HFFc6 (cell line): ENCODE measurements at places on chromosomes 5 and 9. TPM values are rescaled to one million over a fixed set of nuclear protein-coding genes. Genes with fewer than 3 reads are reported as not detected.

DNA sequence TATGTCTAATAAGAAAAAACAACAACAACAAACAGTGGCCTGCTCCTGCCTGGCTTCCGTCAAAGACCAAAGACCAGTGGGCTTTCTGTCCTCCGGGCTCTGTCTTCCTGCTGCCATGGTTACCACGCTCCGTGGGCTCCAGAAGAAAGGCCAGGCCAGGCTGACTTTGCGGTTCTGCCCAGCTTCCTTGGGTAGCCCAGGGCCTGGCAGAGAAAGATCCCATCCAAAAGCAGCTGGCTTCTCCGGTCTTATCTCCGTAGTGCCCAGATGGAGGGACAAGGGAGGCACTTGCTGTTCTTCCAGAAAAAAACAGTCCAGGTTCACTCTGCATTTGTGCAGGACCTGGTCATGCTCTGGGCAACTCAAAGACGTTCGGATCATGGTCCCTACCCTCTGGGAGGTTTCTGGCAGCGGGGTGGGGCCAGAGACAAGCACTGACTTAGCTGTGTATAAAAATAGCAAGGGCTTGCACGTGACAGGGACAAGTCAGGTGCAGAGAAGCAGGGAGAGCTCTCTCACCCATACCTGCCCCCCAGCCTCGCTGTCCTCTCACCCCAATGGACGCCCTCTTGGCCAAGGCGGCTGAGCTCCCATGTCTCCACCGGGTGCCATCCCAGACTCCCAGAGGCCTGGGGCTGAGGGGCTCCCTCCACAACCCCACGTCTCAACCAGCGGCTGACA, 212.2 kb downstream of the C9orf50 start:
- DNase-seq: no peak
- peaks cover 12% of the 10 kb centered on the region for H3K36me3 ChIP-seq
- no peak overlapping the region for H3K27ac ChIP-seq
- H3K4me3 ChIP-seq: no peak overlapping the region
- H3K4me1 ChIP-seq: peaks cover 7% of the 10 kb centered on the region

GRCh38 chr9:89405826-89406225, 87.5 kb downstream of the SECISBP2 start:
- H3K27me3 ChIP-seq: peaks cover 18% of the 10 kb centered on the region
- H3K36me3 ChIP-seq: peaks cover 4% of the 10 kb centered on the region; the same call in 1 of the 2 replicates
- no peak overlapping the region for H3K4me3 ChIP-seq
- no peaks in the 10 kb centered on the region for H3K4me1 ChIP-seq

DNA sequence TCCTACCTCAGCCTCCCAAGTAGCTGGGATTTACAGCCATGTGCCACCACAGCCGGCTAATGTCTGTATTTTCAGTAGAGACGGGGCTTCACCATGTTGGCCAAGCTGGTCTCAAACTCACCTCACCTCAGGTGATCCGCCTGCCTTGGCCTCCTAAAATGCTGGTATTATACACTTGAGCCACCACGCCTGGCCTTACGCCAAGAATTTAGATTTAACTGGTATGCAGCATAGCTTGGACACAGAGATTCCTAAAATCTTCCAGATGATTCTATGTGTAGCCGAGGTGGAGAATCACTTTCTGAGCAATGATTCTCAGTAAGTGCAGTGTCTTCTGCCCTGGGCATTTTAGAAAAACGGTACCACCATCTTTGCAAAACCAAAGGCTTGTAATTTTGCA, 74.1 kb downstream of the HABP4 start:
- peaks cover 10% of the 10 kb centered on the region; the same call in 1 of the 2 replicates for H3K36me3 ChIP-seq
- no peaks in the 10 kb centered on the region for H3K27me3 ChIP-seq
- H3K4me3 ChIP-seq: no peak overlapping the region
- no peaks in the 10 kb centered on the region for H3K4me1 ChIP-seq

- H3K4me3 ChIP-seq: no peak overlapping the region
- H3K27ac ChIP-seq: no peak overlapping the region
- H3K4me1 ChIP-seq: no peaks in the 10 kb centered on the region
- H3K36me3 ChIP-seq: peaks cover 9% of the 10 kb centered on the region
- DNase-seq: no peak
These were observed 10.6 kb downstream of the DELE1 start for GRCh38 chr5:141934099-141934844.

DNA sequence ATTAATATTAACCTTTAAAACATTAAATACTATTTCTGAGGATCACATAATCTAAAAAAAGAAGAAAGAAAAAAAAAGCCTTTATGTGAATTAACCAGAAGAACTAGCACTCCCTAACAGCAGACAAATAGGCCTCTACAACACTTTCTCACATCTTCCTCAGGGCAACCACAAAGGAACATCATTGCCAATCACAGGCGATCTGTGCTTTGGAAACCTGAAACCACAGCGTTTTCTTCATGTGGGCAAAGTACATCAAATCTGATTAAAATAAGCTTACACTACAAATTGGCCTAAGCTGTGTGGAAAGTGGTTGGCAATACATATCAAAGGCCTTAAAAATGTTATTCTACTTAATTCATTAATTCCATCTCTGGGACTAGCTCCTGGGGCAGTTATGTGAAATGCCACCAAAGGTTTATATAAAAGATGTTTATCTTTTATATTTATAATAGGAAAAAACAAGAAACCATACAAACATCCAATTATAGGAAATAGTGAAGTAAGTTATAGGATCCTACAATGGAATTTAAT, 184.8 kb upstream of the TBCA start:
- DNase-seq: no peak
- H3K27me3 ChIP-seq: peaks cover 51% of the 10 kb centered on the region
- H3K4me1 ChIP-seq: no peaks in the 10 kb centered on the region
- H3K36me3 ChIP-seq: no peaks in the 10 kb centered on the region
- no peak overlapping the region for H3K4me3 ChIP-seq

GRCh38 chr5:132466433-132467286, 23.9 kb downstream of the IRF1 start:
- H3K36me3 ChIP-seq: peaks cover 4% of the 10 kb centered on the region; the same call in 1 of the 2 replicates
- H3K4me1 ChIP-seq: peaks cover 46% of the 10 kb centered on the region
- no peak for DNase-seq
- no peak overlapping the region for H3K4me3 ChIP-seq
- H3K27ac ChIP-seq: no peak overlapping the region

DNA sequence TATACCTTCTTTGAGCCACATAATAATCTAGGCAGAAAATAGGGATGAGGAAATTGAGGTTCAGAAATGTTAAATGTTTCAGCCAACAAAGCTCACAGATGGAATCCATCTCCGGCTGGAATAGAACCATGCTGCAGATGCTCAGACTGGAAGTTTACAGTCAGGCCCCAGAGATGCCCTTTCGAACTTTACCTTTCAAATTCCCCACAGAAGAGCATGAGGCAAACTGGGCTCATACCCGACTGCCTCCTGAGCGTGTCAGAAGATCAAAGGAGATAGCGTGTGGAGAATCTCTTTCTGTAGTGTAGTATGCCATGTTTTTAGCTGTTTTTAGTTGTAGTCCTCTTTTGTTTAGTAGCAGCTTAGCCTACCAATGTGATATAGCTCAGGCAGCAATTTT, 72.0 kb upstream of the DAP start:
- DNase-seq: no peak
- peaks cover 3% of the 10 kb centered on the region; the same call in 1 of the 2 replicates for H3K27me3 ChIP-seq
- peak overlapping the region; percentile 51; the same call in 1 of the 2 replicates for H3K27ac ChIP-seq
- no peak overlapping the region for H3K4me3 ChIP-seq

DNA sequence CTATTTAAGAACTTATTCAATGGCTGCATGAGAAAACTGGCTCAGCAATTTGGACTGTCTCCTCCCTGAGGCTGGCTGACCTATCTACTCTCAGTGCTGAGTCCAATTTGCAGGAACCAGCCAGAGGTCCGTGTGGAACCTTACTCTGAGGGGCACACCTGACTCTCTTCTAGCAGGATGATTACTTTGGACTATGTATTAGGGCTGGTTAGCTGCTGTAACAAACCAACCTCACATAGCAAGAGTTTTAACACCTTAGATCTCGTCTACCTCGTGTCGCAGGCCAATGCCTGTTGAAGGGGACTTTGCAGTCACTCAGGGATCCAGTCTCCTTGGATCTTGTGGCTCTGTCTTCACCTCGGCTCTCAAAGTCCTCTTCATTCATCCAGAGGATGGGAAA, 3.4 kb upstream of the FAM193B start:
- H3K36me3 ChIP-seq: no peaks in the 10 kb centered on the region
- no peak overlapping the region for H3K4me3 ChIP-seq
- peak overlapping the region; percentile 24; the same call in 1 of the 2 replicates for H3K27ac ChIP-seq
- peaks cover 3% of the 10 kb centered on the region for H3K27me3 ChIP-seq
- H3K4me1 ChIP-seq: peaks cover 47% of the 10 kb centered on the region
- no peak for DNase-seq

GRCh38 chr5:174505621-174506020, 218.8 kb upstream of the MSX2 start:
- no peak for DNase-seq
- H3K4me3 ChIP-seq: no peak overlapping the region
- no peak overlapping the region for H3K27ac ChIP-seq
- no peaks in the 10 kb centered on the region for H3K4me1 ChIP-seq
- H3K27me3 ChIP-seq: peaks cover 2% of the 10 kb centered on the region; the same call in 1 of the 2 replicates
- peaks cover 12% of the 10 kb centered on the region; the same call in 1 of the 2 replicates for H3K36me3 ChIP-seq

GRCh38 chr5:170420806-170421412, 31.7 kb upstream of the KCNMB1 start:
- H3K27ac ChIP-seq: no peak overlapping the region
- H3K27me3 ChIP-seq: peaks cover 13% of the 10 kb centered on the region
- no peaks in the 10 kb centered on the region for H3K36me3 ChIP-seq

DNA sequence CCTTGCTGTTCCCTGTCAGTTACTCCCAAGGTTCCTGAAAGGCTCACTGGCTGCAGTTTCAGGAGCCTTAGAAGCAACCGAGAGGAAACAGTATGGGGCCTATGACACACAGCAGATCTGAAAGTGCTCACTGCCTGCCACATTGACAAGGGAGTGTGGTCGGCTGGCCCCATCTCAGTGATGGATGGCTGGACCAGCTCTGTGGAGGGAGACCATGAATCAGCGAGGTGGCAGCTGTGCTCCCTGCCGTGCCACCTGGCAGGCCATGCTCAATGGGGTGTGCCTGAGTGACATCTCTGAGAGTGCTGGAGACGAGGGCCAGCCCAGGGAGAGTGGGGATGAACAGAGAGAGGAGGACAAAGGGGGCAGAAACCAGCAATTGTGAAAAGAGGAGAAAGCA, 49.1 kb downstream of the DOCK2 start:
- H3K4me3 ChIP-seq: no peak overlapping the region
- DNase-seq: no peak
- no peak overlapping the region for H3K27ac ChIP-seq
- peaks cover 19% of the 10 kb centered on the region for H3K4me1 ChIP-seq
- H3K36me3 ChIP-seq: peaks cover 10% of the 10 kb centered on the region; the same call in 1 of the 2 replicates

GRCh38 chr5:17315710-17316221, 98.3 kb downstream of the BASP1 start:
- H3K4me3 ChIP-seq: peak overlapping the region; percentile 51
- DNase-seq: peak; percentile 50
- H3K27ac ChIP-seq: peak overlapping the region; percentile 59
- H3K27me3 ChIP-seq: peaks cover 4% of the 10 kb centered on the region
- H3K4me1 ChIP-seq: peaks cover 40% of the 10 kb centered on the region

DNA sequence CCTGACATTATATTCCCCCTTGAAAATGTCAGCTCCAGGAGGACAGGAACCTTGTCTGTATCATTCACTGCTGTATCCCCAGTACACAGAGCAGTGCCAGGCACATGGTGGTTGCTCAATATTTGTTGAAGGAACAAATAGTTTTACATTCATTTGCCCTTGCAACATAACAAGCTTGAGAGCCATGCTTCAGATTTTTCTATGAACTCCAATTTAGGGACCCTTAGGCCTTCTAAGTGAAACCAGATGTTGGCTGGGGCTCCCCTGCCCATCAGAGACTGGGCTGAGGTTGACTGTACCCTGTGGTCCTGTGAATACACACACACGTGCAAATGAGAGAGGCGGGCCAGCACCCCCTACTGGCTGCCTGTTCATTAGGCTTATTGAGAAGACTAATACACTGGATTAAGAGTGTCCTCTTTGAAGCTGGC, 214.9 kb upstream of the WWC1 start:
- H3K4me3 ChIP-seq: no peak overlapping the region
- H3K27me3 ChIP-seq: peaks cover 14% of the 10 kb centered on the region
- peak; percentile 18 for DNase-seq
- peaks cover 11% of the 10 kb centered on the region for H3K4me1 ChIP-seq
- H3K36me3 ChIP-seq: no peaks in the 10 kb centered on the region
- no peak overlapping the region for H3K27ac ChIP-seq

GRCh38 chr5:137344723-137345322, 154.3 kb downstream of the SPOCK1 start:
- H3K27ac ChIP-seq: no peak overlapping the region

DNA sequence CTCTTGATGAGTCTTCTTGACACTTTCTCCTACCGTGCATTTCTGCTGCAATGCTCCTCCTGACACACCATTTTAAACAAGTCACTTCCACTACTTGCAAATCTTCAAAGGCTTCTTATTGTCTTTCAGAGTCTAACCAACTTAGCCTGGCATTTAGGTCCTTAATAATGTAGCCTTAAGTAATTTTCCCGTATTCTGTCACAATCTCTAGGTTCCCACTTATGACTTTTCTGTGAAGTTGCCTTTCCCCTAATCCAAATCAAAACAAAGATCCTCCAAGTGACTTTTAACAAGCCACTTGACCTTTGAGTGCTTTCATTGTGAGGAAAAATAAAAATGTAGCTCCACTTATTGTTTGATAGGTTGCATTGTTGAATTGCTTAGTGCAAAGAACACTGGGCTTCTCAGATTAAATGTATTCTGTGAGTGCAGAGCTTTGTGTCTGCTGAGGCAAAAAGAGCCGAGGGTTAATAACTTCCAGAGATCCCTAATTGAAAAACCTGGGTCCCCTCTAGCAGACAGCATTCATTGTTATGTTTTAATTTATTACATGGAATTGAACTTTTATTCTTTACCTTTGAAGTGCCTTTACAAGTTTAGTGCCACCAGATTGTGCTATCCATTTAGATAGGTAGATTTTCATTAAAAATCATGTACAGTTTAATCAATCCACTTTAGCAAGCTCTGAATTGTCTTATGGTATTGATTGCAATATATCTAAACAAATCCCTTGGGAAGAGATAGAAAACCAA, 341.7 kb upstream of the TYRP1 start:
- H3K27ac ChIP-seq: no peak overlapping the region
- H3K4me1 ChIP-seq: no peaks in the 10 kb centered on the region
- H3K36me3 ChIP-seq: no peaks in the 10 kb centered on the region
- H3K4me3 ChIP-seq: no peak overlapping the region

GRCh38 chr5:134539732-134540131, 14.3 kb downstream of the JADE2 start:
- H3K4me3 ChIP-seq: no peak overlapping the region
- H3K27me3 ChIP-seq: no peaks in the 10 kb centered on the region; the same call in none of the 2 replicates
- DNase-seq: no peak

- no peak overlapping the region for H3K27ac ChIP-seq
- no peaks in the 10 kb centered on the region for H3K36me3 ChIP-seq
- peaks cover 11% of the 10 kb centered on the region for H3K27me3 ChIP-seq
These were observed 295.2 kb downstream of the MAST4 start for GRCh38 chr5:66891184-66891925.

Gene ADGRD2
- not detected in 2 replicates for total RNA-seq

Gene CD72
- total RNA-seq: 0.63 to 0.92 TPM (median 0.71 TPM) in 3 replicates

Gene ADCY2
- total RNA-seq: not detected in 3 replicates

Gene C5
- 1.2 to 2.0 TPM (median 1.7 TPM) in 3 replicates for total RNA-seq
